Stimulated activated CD8-positive, alpha-beta memory T cell treated with anti-CD3 and anti-CD28 coated beads, Interleukin-7, amount 100 ng/mL, for 1 hour (primary cell): ENCODE measurements at places on chromosomes 13 and 19.

DNA sequence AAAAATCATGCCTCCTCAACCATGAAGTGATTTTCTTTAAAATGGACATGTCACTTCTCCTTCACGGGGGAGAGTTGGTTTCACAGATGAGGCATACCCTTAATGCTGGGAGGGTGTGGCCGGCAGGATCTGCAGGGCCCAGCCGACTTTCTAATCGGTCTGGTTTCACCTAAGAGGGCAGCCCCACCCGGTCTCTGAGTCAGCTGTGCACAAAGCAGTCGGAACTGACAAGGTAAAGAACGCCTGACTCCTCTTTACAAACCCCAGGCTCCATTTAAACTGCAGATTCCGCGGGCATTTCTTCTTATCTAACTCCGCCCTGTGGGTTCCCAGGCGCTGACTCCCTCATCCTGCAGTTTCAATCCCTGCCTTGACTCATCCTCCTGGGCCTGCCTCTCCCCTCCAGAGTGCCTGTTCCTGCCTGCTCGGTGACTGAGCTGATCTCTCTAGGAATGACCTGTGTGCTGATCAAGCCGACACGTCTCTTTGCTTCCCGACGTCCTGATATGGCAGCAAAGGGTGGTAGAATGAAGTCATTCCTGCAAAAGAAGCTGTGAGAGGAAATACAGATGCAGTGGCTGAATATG is 63.4 kb downstream of the EFNB2 start:
- DNase-seq = no peak

DNA sequence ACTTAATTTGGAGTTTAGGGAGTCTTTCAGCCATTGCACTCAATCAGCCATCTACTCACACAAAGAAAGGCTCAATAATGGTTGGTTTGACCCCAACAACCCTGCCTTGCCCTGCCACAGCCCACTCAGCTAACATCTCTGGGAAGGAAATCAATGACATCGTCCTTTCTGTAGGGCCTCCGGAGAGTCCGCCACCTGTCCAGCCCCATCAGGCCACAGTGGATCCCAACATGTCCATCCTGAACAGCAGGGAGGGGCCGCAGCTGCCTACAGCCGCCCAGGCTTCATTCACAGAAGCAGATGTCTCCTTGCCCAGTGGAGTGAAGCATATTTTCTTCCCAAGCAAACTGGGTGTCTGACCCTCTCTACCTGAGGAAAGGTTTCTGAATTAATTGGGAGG is 4.2 kb upstream of the CDX2 start:
- no peak for DNase-seq

DNA sequence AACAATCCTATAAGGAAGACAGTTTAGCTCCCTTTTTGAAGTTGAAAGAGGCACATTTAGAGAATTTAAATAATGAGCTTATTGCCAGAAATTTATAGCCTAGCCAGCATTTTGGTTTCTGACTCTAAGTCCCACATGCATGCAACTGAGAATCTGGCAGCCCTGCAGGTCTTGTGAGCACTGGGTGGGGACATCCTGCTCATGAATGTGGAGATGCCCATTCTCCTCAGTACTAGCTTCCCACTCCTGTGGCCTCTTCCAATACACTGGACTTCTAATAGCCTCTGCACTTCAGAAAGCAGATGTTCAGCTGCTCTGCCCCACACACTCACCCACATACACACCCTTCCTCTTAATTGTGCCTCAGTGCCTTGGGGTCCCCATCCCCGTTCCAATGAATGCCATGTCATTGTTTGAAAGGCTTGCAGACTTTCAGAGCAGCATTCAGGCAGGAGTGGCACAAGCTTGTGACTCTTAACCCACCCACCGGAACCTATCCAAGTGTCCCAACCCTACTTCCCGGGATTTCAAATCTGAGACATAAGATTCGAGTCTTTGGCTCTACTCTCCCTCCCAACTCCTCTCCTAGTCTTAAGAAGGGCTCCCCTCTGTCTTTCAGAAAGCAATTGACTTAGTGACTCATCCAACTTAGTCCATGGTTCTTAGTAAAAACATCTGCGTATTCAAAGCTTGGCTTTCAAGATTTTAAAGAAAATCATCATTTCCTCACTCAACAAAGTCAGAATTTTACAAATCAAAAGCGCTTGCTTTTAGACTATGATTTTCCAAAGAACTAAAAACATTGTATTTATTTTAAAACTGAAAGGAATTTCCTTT is 80.0 kb upstream of the FREM2 start:
- no peak for DNase-seq

DNA sequence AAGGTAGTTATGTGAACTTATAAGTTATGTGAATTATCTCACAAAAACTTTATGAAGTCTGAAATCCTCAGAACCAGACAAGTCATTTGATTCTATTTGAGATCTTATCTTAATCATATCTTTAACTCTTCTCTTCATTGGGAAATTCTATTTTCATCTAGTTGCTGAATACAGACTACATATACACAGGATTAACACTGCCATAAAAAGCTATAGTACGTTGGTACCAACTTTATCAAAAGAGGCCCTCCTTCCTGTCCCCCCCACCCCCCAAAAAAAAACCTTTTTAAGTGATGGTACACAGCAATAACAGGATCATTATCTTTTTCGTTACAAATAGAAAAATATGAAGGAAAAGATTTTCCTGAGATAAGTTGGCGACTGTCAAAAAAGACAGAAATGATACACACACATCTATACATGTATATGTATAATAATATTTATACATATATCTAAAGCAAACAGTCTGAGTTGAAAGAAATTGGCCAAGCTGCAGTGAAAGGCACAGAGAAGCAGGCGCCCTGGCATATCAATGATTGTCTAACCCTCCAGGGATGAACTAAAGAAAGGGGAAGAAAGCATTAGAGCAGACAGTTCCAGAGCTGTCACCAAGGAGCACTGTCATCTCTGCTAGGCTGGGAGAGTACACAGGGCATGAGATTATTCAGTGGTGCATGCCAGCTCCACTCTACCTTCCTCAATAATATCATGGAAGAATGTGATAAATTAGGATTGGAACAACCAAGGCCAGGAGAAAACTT is 116.7 kb downstream of the KLF12 start:
- no peak for DNase-seq

- DNase-seq = peak; percentile 64
Observed at GRCh38 chr19:48319647-48320541, 5.5 kb upstream of the EMP3 start.
